ENCODE measurements at places on chromosomes 13 and 19.

DNA sequence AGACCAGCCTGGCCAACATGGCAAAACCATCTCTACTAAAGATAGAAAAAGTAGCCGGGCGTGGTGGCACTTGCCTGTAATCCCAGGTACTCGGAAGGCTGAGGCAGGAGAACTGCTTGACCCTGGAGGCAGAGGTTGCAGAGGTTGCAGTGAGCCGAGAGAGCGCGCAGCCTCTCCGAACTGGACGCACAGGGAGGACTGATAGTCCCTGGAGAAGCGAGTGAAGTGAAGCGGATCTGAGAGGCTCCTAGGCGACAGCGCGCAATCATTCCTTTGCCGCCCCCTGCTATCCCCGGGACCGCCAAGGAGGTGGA, 233 bp downstream of the ZNF561 start:
- DNase-seq: no peak

DNA sequence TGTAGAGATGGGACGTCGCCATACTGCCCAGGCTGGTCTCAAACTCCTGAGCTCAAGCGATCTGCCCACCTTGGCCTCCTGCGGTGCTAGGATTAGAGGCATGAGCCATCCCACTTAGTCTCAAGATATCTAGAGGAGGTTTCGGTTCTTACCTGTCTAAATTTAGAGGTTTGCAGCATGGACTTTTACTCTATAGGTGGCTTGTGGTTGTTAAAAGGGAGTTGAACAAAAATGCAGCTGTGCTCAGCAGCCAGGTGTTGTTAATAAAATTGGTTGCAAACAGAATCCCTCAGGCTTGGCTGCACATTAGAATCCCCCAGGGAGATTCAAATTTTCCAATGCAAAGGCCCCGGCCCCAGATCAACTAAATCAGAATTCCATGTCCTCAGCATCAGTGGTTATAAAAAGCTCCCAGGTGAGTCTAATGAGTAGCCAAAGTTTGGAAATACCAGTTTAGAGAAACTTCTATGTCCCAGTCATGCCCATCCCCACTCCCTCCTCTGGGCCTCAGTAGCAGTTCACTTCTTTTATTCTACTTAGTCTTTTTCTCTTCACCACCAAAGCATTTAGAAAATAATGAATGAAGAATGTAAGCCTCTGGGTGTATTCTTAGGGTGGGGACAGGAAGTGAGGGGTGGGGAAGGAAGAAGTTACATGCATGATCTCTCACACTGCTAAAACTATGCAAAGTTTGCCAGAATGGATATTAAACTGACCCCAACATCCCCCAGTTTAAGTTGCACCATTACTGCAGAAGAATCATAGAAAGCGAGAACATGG, 471.0 kb downstream of the COG6 start:
- DNase-seq: no peak

- no peak for DNase-seq
Measured at GRCh38 chr13:107669391-107669993, 545.8 kb downstream of the LIG4 start.

DNA sequence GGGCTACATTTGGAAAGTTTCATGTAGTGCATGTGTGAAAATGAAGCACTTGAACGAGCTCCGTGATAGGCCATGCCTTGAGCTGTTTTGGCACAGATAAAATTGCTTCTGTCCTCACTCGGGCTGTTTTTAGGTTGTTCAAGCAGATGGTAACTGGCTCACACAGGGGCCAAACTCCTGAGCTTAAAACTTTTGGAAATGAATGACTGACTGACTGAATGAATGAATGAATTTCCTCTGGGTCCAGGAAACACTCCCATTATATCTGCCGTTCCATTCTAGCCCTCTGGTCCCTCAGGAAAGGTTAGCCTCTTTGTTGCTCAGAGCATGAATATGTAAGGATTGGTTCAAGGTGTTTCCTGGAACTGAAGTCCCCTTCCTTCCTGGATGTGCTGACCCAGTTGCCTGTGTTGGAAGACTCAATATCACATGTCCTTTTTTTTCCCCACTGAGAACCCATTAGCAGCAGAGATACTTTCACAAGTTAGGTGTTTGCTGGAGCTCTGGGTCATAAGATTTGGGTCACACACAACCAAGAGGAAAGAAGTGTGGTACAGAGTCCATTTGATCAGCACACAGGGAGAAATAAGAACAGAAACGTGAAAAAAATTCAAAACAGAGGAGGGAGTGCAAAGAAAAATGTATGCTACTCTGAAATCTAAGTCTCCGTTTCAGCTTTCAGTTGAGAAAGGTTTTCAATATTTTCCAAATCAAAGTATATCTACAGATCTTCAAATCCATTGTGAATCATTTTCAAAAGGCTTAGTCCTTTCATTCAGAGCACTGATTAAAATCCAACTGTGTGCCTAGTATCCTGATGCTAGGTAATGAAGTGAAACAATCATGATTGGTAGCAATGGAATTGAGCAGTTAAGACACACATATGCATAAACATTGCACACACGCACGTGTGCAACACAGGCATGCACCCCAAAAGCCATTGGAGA, 18.9 kb downstream of the MBNL2 start:
- no peak for DNase-seq

GRCh38 chr19:51546107-51546649, 14.7 kb upstream of the SIGLEC6 start:
- DNase-seq: no peak

All from stimulated activated CD8-positive, alpha-beta memory T cell treated with anti-CD3 and anti-CD28 coated beads, Interleukin-4, amount 100 ng/mL, for 48 hours (primary cell).